ENCODE measurements at places on chromosomes 16 and 17.

DNA sequence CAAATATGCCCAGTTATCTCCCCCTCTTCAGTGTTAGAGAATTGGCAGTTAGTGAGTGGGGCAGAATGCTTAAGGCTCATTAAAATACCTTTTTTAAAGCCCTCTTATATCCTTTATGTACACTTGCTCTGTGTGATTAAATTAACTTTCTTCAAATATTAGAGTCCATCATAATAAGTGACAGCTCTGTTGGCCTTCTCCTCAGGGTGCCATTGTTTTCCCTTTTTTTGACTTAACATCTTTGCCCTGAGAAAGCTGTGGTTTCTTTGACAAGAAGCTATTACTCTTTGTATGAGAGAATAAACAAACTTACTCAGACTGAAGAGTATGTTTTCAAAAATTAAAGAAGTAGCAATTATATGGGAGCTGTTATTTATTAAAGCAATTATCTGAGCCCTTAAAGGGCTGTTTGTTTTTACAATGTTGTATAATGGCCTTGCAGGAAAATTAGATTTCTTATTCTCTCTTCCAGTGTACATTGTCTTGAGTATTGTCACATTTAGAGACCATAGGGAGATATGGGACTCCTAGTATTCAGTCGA, 13.4 kb downstream of the RBBP6 start:
- no peak for DNase-seq

DNA sequence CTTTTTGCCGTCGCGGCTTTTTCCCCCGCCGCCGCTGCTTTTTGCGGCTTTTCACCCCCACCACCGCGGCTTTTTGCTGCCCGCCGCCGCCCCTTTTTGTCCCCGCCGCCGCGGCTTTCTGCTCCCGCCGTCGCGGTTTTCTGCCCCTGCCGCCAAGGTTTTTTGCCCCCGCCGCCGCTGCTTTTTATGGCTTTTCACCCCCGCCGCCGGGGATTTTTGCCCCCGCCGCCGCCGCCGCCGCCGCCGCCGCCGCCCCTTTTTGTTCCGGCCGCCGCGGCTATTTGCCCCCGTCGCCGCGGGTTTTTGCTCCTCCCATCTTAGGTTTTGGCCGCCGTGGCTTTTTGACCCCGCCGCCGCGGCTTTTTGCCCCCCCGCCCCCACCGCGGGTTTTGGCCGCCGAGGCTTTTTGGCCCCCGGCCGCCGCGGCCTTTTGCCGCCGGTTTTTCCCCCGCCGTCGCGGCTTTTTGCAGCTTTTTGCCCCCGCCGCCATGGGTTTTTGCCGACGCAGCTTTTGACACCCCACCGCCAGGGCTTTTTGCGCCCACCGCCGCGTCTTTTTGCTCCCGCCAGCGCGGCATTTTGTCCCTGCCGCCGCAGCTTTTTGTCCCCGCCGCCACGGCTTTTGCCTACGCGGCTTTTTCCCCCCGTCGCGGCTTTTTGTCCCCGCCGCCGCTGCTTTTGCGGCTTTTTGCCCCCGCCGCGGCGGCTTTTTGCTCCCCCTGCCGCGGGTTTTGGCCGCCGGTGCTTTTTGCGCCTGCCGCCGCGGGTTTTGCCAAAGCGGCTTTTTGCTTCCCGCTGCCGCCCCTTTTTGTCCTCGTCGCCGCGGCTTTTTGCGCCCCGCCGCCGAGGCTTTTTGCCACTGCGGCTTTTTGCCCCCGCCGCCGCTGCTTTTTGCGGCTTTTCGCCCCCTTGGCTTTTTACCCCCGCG, 519.4 kb upstream of the WSB1 start:
- DNase-seq: no peak

DNA sequence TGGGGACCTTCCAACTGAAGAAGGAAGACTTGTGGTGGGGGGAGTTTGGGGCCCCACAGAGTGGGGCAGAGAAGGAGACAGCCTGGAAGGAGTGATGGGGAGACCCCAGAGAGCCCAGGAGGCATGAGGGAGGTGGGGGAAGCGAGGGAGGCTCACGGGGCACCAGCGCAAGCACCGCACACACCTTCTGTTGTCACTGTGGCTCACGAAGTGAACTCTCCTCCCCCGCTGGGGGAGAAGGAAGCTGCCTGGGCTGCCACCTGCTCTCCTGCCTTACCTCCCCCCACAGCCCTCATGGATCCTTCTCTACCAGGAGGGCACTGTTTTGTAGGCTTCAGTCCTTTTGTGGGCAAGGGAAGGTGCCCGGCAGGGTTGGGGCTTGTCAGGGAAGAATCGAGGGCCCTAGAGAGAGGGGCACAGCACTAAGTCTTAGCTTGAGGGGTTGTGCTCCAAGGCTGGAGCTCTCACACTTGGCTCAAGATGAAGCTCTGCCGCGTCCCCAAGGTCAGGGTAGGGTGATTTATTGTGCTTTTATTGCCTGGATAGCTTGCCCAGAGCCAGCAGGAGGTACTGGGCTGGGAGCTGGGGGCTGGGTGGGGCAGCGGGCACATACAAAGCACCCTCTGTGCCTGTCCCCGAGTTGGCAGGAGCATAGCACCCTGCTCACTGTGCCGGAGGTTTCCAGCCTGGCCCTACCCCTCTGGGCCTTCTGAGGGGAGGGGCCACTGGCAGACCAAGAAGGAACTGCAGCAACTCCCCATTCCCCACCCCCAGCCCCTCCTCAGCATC, 4.6 kb upstream of the STARD3 start:
- no peak for DNase-seq

- DNase-seq: no peak
These were observed 8.5 kb downstream of the ST6GALNAC1 start for GRCh38 chr17:76635039-76635438.

GRCh38 chr16:79047337-79047736, 553.2 kb downstream of the MAF start:
- DNase-seq: no peak

DNA sequence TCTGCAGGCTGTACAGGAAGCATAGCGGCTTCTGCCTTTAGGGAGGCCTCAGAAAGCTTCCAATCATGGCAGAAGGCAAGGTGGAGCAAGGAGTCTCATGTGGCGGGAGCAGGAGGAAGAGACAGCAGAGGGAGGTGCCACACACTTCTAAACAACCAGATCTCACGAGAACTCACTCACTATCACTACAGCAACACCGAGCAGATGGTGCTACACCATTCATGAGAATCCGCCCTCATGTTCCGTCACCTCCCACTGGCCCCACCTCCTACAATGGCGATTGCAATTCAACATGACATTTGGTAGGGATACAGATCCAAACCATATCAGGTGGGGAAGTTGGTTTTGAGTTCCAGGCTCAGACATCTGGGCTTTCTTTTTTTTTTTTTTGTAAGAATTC, 31.9 kb upstream of the NUDT7 start:
- no peak for DNase-seq

DNA sequence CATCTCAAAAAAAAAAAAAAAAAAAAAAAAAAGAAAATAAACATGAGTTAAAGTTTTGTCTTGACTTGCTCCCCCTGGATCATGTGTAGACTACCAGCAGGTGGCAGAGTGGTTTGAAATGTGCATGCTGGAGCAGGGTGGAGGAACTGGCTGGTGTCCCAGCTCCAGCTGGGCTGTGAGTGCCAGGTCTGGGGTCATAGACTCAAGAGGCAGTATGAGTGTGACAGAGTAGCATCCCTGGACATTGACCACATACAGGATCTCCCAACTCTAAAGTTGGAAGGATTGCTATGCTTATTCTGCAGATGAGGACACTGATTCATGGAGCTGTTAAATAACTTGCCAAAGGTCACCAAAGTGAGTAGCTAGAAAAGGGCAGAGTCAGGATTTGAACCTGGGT, 198.0 kb upstream of the MPHOSPH6 start:
- DNase-seq: no peak

- no peak for DNase-seq
These were observed 135.0 kb downstream of the CDK5R1 start for GRCh38 chr17:32621612-32622312.

DNA sequence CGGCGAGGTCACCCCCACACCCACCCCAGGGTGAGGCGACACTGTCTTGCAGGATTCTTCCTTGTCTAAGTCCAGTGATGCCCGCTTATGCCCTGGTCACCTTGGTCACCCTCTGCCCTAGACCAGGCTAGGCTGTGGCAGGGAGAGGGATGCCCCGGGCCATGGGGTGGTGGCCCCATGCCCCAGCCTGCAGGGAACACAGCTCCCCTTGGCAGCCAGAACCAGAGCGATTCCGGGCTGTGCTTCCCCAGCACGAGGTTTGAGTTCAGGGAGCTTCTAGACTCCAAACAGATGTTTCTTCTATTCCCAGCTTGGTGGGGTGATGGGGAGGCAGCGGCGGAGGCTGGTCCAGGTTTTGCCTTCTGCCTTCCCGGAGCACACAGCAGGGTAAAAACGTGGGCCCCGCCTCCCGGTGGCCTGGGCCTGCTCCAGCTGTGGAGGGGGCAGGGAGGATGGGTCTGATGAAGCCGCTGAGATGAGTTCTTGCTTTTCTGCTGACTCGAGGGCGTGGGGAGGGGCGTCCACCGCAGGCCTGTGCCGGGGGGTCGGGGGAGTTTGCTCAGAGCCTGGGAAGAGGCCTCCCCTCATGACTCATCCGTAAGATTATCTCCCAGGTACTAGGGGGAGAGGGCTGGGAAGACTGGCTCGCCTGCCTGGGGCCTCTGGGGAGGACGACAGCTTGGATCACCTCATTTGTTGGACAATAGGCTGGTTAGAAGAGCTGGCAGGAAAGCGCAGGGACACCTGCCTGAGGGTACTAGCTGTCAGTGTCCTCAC, 15.4 kb downstream of the SMTNL2 start:
- no peak for DNase-seq

DNA sequence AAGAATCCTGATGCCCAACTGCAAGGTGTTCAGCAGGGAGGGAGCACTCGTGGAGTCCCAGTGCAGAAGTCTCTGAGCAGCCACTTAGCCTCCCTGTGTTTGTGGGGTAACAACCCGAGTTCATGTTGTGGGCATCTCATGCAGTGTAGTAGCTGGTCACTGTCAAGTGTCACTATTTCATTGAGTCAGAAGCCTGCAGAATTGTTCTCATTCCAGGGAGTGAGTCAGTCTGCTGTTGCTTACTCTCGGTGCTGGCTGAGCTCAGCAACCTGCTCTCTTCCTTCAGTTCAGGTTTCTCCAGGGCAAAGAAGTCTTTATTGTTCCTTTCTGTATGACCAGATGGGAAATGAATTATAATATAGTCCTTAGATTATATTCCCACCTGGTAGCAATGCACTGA, 24.1 kb downstream of the HMOX2 start:
- DNase-seq: no peak

DNA sequence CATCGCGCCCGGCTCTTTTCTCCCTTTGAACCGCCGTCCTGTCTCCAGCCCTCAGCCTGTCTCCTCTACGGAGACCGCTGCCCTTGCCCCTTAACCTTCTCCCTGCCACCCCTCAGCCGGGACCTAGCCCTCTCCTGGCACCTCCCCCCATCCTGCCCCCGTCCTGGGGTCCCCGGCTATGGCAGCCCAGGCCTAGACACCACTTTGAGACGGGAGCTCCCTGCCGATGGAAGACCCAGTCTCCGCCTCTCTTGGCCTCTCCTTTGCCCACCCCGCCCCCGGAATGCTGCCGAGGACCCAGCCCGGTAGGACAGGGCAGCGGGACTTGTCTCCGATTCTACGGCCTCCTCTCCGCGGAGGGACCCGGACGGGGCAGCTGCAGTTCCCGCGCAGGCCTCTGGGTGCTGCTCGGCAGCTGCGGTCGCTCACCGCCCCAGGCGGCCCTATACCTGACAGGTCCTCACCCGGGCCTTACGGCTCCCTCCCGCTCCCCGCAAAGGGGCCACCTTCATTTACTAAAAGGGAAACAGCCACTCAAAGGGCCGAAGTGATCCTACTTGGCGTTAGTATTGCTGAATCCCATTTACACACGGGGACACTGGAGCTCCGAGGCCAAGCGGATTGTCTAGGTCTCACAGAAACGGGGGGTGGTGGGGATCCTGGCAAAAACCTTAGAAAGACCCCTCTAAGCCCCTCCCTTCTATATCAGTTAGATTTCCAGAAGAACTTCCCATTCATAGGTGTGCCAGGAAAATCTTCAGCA, 32.6 kb upstream of the TAC4 start:
- peak; percentile 57 for DNase-seq

DNA sequence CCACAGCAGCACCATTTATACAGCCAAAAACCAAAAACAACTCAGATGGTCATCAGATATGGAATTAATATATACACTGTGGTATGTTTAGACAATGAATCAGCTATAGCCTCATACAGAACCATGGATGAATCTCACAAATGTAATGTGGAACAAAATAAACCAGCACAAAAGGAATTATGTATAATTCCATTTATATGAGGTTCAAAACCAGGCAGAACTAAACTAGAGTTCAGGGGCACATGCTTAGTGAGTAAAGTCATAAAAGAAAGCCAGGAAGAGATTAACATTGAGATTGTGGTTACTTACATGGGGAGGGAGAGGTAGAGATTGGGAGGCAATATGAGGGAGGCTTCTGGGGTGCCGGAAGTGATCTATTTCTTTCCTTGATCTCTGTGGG, 231.1 kb downstream of the COPRS start:
- no peak for DNase-seq

- peak; percentile 45 for DNase-seq
These were observed 178.9 kb downstream of the COPRS start for GRCh38 chr17:31680126-31680525.

DNA sequence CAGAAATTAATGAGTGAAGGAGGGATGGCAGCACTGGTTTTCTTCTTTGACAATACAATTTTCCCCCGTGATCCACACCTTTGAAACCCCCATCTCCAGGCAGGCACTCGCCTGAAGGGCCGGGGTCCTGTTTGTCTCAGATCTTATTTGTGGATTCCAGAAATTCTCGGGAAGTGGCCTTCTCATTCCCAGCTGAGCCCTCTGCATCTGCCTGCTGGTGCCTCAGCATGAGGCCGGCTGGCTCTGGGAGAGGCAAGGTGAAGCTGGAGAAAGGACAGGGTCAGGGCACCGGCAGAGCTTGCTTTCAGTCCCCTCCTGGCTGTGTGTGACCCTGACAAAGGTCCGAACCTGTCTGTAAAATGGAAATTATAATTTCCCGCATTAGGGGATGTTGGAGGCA, 35.8 kb upstream of the C1QL1 start:
- no peak for DNase-seq

- DNase-seq: no peak
These were observed 45.8 kb upstream of the GAS7 start for GRCh38 chr17:10243883-10244844.

DNA sequence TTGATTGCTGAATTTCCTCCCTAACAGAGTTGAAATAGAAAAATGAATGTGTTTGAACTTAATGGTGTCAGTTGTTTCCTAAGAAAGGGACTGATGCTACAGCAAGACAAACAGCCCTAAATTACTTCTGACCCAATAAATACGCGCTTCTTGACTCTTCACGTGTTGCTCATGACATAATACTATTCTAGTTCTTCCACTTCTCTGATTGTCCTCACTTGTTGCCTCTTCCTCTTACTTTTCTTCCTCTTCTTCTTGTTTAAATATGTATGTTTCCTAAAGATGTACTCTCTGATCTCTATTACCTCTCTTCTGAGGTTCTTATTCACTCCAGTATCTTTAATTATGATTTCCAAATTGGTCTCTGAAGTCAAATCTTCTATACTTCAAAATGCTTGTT, 32.4 kb downstream of the RNF43 start:
- no peak for DNase-seq

- DNase-seq: peak; percentile 65
These were observed 42.3 kb downstream of the ABR start for GRCh38 chr17:1137465-1137894.

GRCh38 chr17:67027031-67027628, 17.2 kb upstream of the CACNG1 start:
- DNase-seq: no peak

GRCh38 chr16:14668556-14669223, 25.4 kb downstream of the PLA2G10 start:
- DNase-seq: no peak

All from CD8-positive, alpha-beta T cell (primary cell).